ENCODE measurements at places on chromosomes 2 and 18.

GRCh38 chr2:124309563-124310138 is 284.6 kb downstream of the CNTNAP5 start:
- no peak for DNase-seq

DNA sequence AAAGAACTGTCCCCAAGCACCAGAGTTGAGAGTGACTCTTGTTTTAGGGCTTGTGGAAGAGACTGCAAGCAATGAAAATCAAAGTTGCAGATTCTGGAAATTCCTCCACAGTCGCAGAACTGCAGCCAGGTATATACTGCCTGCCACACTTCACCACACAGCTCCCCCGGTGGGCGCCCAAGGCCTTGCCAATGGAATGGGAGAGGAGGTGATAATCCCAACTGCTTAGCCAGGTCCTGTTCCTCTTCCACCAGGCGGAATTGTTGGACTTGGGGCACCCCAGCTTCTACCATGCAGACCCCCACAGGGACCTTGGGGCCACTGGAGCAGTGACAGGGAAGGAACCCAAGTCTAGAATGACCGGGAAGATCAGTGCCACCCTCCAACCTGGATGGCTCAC is 4.8 kb upstream of the PDIA6 start:
- DNase-seq, result no peak

DNA sequence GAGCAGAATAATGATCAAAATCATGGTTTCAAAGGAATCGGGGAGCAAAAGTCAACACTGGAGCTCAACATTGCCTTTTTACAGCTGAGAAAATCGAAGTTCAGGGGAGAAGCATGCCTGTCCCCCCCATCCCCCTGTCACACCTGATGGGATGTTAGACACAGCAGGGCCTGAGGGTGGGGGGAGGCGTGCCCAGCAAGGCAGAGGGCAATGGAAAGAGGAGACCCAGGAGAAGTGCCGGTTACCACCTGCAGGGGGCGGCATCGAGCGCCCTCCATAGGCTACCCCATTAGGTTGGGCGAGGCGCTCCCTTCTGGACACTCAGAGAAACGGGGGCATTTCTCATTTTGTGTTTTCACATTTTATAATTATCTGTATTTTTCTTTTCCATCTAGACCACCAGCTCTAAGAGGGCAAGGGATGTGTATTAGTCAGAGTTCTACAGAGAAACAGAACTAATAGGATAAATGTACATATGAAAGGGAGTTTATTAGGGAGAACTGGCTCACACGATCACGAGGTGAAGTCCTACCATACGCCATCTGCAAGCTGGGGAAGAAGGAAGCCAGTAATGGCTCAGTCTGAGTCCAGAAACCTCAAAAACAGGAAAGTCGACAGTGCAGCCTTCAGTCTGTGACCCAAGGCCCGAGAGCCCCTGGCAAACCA is 271.3 kb downstream of the LRATD1 start:
- DNase-seq, result peak; percentile 34

DNA sequence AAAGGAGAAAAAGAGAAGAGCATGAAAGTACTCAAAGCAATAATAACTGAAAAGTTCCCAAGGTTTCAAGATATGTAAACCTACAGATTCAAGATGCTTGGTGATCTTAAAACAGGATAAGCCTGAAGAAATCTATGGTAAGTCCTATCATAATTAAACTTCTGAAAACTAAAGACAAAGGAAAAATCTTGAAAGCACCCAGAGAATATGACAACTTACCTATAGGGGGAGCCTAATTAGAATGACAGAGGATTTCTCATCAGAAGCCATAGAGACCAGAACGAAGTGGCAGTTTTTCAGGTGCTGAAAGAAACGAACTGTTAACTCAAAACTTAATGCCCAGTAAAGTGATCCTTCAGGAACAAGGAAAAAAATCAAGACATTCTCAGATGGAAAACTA is 59.7 kb downstream of the XDH start:
- no peak for DNase-seq

DNA sequence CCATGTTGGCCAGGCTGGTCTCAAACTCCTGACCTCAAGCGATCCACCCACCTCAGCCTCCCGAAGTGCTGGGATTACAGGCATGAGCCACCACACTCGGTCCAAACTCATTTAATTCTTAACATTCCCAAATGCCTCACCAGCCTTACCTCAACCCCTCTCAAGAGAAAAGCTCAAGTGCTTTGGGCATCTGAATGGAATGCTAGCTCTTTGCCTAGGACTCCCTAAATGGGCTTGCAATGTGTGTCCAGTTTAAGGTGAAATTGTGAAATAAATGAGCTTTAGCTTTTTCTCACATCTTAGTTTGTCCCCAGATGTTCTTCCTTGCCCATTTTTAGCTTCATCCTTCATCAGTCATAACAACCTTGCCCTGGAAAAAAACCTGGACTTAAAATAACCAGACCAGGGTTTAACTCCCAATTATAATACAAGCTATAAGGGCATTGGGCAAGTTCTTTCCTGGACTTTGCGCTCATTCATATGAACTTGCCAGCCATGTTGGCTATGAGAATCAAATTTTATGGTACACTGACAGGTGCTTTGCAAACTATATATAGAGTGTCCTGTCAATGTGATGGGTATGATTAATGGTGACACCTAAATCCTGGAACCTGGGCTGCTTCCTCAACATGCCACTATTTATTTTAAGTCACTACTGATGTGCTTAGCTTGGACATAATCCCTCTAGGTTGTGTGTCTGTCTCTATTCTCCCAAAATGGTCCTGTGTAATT is 95.1 kb upstream of the SERPINE2 start:
- no peak for DNase-seq

- no peak for DNase-seq
These were observed 4.1 kb upstream of the MGAT5 start for GRCh38 chr2:134249755-134250154.

DNA sequence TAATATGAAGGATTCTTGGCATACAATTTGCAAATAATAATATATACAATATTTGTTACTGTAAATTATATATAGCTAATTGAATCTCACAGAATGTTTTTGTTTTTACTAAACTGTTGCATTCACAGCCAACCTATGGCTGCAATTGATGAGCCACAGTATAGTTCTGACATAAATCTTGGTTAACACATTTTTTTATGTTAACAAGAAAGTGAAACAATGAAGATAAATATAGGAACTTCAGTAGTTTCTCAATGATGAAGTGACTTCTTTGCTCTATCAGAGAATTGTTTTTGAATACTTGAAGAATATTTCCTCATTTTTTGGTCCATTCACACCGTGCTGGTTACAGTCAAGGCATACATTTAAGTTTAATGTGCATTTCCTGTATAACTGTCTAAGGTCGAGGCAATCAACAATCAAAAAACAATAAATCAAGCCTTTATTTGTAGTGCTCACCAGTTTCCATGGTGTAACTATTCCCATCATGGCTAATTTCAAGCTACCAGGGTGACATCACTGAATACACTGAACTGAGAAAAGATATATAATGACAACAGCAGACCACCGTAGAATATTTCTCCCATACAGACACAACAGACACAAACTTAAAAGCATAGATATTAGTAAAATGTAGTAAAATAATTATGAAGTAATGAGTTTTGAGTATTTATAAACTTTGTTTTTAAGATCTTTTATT is 12.9 kb upstream of the ETAA1 start:
- no peak for DNase-seq

- peak; percentile 40 for DNase-seq
These were observed 184.3 kb downstream of the SH3BP4 start for GRCh38 chr2:235135990-235136561.

DNA sequence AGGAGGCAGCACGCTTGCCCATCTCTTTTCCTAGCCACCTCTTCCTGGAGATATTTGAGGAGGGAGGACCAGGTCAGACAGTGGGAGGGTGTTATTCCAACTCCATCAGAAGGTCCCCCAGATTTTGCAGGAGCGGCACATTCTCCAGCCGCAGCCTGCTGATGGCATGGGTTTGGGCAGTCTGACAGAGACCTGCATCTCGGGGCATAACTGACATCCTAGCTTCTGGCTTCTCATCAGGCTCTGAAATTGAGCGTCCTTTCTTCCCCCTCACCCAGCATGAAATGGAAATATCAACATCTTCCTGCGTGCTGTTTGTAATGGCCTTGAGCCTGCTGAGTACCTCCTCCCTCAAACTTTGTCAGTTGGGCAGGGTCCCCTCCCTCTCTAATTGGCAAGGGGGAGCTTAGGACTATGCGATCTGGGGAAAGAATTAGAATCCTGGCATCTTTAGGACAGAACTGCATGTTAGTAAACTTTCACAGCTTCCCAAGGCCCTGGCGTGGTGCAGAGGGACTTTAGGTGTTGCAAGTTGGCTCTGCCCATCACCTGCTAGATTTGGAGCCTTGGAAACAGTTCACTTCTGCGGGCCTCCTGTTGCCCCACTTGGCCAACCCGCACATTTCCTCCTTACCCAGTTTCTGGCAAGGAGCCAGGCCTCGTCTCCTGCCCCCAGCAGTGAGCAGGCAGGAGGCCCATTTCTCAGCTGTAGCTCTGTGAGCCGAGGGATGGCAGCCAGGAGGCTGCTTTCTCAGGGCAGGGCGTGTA is 2.2 kb downstream of the ITM2C start:
- DNase-seq, result peak; percentile 74

- DNase-seq, result no peak
These were observed 38.2 kb downstream of the CRIM1 start for GRCh38 chr2:36393738-36394256.

- no peak for DNase-seq
These were observed 27.3 kb upstream of the GREB1 start for GRCh38 chr2:11506611-11506969.

GRCh38 chr2:121137571-121137970 is 147.4 kb downstream of the TFCP2L1 start:
- DNase-seq, result no peak

DNA sequence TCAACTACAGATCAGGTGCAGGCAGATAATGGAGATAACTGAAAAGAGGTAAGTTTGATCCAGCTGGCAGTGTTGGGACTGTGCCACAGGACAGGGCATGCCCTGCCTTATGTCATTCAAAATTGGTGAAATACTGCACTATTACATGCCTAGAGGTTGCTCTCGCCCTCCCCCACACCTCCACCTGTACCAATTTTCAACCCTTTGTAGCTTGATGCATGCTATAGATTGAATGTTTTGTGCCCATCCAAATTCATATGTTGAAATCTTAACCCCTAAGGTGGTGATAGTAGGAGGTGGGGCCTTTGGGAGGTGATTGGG is 72.1 kb upstream of the LYPD6B start:
- DNase-seq, result no peak

GRCh38 chr2:64092502-64092901 is 51.7 kb downstream of the PELI1 start:
- DNase-seq, result no peak

DNA sequence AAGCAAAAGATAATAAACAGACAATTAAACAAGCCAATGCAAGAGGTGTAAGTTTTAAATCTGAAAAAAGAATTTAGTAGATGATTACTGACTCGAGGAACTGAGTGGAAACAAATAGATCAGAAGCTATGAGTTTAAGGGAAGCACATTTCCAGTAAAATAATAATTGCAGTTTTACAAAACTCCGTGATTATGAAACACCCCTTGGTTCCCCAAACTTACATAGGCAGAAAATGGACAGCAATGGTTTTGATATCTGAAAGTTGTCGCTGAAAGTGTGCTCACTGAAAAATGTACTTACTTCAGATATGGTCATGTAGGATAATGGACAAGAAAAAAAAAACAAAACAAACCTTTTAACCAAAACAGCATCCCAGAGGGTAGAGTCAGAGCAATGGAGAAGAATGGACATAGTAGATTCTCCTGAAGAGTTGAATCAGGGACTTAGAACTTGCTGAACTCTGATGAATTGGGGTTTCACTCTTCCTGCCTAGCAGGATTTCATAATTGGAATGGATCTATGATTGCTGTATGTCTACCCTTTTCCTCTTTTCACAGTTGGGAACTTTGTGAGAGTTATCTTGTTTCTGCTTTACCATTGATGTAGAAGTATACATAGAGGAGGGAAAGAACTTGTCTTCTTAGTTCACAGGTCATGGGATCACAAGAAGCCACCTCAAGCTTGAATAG is 305.6 kb upstream of the ZEB2 start:
- no peak for DNase-seq

- no peak for DNase-seq
These were observed 585.1 kb upstream of the NETO1 start for GRCh38 chr18:73452866-73453265.

- peak; percentile 46 for DNase-seq
These were observed 31.9 kb upstream of the GALNT14 start for GRCh38 chr2:31170071-31170698.

DNA sequence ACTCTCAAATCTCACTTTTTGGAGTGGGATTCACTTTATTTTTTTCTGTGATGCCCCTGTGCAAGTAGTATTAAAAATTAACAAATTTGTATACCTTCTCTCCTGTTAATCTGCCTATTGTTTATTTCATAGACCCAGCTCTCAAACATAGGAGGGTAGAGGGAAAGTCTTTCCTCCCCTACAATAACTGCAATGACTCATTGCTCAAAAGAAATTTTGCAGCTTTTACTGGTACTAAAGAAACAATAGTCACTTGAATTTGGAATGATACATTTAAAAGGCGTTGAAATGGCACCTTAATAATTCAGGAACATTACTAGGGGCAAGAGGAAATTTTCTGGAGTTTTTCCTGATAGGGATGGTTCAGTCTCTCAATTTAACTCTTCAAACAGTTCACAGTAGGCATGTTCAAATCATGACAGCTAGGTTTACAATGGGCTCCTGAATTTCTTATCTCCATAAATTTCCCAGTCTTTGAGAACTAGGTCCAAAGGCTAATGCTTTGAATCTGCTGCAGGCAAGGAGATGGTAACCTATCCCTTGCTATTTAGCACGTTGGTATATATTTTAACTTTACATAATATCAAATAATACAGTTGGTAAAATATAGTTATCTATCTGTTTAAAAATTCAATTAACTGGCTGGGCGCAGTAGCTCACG is 88.8 kb downstream of the CHN1 start:
- DNase-seq, result no peak

- DNase-seq, result no peak
These were observed 189.0 kb downstream of the PLCL1 start for GRCh38 chr2:197993363-197993762.

- no peak for DNase-seq
These were observed 62.9 kb downstream of the ZNF521 start for GRCh38 chr18:25289001-25289631.

All from CD4-positive, alpha-beta T cell treated with Interleukin-12 subunit alpha and Interleukin-12 subunit beta, for 1 hour (primary cell).